Endodermal cell (in vitro differentiated cells): ENCODE measurements at places on chromosomes 7 and 10. TPM values are rescaled to one million over a fixed set of nuclear protein-coding genes. Genes with fewer than 3 reads are reported as not detected.
A peak's percentile ranks its signal among the peaks of the same experiment; 100 is the strongest.

AVL9 gene
- total RNA-seq: 54.5 to 82.2 TPM (median 55.1 TPM) in 3 replicates

GRCh38 chr10:95536894-95537541 is 24.2 kb downstream of the SORBS1 start:
- no peak for DNase-seq
- no peak overlapping the region for H3K27ac ChIP-seq
- H3K4me1 ChIP-seq: peaks cover 39% of the 10 kb centered on the region
- H3K36me3 ChIP-seq: no peaks in the 10 kb centered on the region
- no peaks in the 10 kb centered on the region for H3K27me3 ChIP-seq
- no peak overlapping the region for H3K4me3 ChIP-seq

ZNF746 gene
- total RNA-seq: 8.5 to 24.4 TPM (median 22.3 TPM) in 3 replicates

DNA sequence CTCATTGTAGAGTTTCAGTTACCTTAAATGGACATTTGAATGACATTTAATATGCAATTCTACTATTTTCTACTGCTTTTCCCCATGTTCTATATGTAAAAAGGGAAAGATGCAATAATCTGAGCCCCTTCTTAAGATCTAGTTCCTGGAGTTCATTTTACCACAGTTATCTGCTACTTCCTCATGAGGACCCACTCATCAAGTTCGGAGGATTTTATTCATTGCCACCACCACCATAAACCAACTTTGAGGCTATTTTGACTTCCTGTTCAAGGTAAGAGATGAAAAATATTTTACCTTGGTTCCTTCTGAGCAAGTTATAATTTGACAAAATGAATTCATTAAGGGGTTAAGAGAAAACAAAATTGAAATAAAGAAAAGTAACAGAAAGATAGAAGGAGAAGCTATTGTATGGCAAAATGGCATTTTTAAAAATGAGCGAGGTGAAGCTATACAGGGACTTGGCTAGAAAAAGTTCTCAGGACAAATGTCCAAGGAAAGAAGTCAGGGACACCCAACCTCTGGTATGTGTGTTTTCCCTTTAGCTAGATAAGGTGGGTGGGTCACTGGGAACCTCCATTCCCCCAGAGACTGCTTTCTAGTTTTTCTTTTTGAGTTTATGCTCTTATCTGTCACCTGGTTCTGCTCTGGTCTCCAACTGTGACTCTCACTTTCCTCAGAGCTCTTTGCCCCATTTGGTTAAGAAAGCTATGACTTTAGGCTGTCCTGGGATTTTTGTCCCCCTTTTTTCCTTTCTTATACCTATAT is 14.9 kb upstream of the FAM3C start:
- no peak overlapping the region for H3K27ac ChIP-seq
- DNase-seq: no peak
- no peak overlapping the region for H3K4me3 ChIP-seq
- H3K36me3 ChIP-seq: no peaks in the 10 kb centered on the region

DNA sequence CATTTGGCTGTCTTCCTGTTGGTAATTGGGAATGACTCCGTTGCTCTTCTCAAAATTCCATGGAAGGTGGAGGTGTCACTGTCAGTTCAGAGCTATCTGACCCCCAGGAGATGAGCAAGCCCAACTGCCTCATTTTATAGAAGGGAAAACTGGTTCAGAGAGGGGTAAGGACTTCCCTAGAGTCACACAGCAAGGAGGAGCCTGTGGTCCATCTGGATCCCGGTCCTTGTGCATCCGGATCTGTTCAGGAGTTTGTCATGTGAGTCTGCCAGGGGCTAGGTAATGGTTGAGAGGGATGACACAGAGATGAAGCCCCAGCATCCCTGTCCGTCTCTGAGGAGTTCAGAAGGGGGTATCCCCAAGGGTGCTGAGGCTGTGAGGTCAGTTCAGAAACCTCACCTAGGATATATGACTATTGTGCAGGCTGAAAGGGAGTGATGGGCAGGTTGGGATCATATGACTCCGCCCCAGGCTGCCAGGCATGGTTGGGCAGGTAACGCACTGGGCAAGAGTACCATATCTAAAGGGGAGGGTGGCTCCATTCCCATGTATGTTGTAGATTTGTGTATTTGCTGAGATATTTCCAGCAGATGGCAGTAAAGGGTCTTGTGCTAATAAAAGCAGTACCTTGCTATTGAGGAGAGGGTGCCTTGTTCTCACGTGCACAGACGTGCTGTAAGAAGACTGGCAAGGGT is 16.0 kb upstream of the SLC29A3 start:
- no peak overlapping the region for H3K27ac ChIP-seq
- DNase-seq: no peak
- H3K36me3 ChIP-seq: peaks cover 4% of the 10 kb centered on the region
- no peaks in the 10 kb centered on the region for H3K4me1 ChIP-seq
- no peaks in the 10 kb centered on the region for H3K27me3 ChIP-seq

GRCh38 chr7:139232377-139232717 is 1.3 kb downstream of the UBN2 start:
- peaks cover 5% of the 10 kb centered on the region for H3K36me3 ChIP-seq
- H3K27ac ChIP-seq: no peak overlapping the region
- H3K4me3 ChIP-seq: peak overlapping the region; percentile 96
- H3K4me1 ChIP-seq: no peaks in the 10 kb centered on the region
- no peak for DNase-seq
- no peaks in the 10 kb centered on the region for H3K27me3 ChIP-seq

DNA sequence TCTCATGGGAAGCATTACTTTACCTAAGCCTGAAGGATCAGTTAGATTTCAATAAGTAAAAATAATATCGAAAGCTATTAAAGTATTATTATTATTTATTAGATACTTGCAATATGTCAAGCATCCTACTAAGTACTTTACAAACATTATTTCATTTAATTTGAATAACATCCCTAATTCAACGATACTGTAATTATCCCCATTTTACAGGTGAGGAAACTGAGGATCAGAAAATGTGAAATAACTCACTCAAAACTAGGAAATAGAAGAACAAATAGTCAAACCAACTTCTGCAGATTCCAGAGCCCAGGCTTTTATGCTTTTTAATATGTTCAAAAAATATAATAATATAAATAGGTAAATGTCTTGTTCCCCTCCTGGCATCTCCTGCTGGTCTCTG is 10.3 kb upstream of the PDCD4 start:
- H3K4me1 ChIP-seq: peaks cover 13% of the 10 kb centered on the region
- no peak for DNase-seq
- no peaks in the 10 kb centered on the region for H3K27me3 ChIP-seq
- H3K36me3 ChIP-seq: no peaks in the 10 kb centered on the region
- H3K27ac ChIP-seq: no peak overlapping the region
- no peak overlapping the region for H3K4me3 ChIP-seq

DNA sequence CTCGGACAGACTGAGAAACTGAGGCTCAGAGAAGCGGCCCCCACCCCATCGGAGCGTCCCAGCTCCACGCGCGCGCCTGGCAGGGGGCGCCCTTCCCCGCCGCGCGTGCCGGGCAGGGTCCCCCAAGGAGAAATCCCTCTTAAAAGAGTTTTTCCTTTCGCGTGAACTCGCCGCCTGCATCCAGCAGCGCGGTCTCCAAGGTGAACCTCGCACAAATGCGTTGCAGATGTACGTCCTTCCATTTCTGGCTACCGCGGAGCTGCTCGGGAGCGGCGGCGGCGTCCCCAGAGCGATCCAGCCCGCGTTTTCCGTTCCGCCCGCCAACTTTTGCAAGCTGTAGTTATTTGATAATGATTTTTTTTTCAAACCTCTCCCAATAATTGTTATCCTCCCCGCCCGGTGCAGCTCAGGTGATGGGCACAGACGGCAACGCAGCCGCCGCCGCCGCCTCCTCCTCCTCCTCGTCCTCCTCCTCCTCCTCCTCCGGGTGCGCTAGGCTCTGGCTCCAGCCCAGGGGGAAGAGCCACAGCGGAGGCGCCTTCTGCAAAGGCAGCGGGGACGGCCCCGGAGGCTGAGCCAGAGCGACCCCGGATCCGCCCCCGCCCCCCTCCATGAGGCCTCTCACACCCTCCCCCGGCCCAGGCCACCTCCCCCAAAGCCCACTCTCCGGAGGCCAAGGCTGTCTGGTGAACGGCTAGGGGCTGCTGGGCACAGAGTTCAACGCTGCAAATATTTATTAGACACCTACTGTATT is 74.0 kb upstream of the CUX1 start:
- H3K27ac ChIP-seq: no peak overlapping the region
- H3K36me3 ChIP-seq: no peaks in the 10 kb centered on the region
- DNase-seq: peak; percentile 90

ACTL6B gene
- not detected in 2 replicates for total RNA-seq

DNA sequence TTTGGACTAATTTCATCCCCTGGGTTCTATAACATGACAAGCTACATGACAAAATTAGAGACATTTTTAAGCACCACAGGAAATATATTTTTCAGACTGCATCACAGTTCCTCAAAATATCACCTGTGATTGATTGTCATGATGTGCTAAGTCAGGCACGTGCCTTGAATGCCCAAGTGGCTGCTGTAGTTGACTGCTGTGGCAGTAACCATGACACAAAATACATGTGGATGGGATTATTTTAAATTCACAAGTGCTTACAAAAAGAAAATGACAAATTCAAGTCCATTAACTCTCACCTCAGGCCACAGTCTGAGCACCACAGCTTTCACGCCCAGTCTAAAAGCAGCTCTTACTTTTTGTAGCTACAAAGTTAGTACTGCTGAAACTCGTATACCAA is 45.5 kb downstream of the TNPO3 start:
- H3K4me3 ChIP-seq: no peak overlapping the region
- DNase-seq: no peak
- H3K27me3 ChIP-seq: no peaks in the 10 kb centered on the region
- peaks cover 72% of the 10 kb centered on the region for H3K36me3 ChIP-seq
- no peak overlapping the region for H3K27ac ChIP-seq

DNA sequence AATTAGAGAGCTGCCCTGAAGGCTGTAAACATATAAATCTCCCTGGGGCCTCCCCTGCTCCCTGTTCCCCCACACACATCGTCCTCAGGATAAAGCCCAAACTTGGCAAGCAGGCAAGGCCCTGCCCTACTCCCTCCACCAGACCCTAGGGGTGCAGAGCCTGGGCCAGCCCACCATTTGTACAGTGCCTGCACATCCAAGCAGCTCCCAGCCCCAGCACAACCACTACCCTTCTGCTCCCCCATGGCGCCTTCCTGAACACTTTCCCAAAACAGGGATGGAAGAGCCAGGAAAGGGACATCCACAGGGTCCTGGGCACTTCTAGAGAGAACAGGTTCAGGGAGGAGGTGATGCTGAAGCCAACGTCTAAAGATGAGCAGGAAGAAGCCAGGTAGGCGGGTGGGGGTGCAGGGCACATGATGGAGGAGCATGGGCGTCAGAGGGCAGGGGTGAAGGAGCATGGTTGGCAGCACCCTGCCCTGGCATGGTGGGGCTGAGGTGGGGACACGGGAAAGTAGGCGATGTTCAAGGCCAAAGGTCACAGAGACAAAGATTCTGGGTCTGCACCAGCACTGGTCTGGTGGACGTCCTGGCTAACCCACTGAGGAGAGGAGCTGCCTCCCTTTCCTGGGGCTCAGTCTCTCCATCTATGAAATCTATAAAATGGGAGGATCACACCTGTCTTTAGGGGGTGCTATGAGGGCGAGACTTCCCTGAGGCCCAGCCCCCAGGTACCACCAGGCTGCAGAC is 140.6 kb downstream of the ARHGAP22 start:
- peak; percentile 44 for DNase-seq
- no peak overlapping the region for H3K27ac ChIP-seq
- no peaks in the 10 kb centered on the region for H3K36me3 ChIP-seq

VWDE gene
- 8.2 and 11.8 TPM in 2 replicates for total RNA-seq

DNA sequence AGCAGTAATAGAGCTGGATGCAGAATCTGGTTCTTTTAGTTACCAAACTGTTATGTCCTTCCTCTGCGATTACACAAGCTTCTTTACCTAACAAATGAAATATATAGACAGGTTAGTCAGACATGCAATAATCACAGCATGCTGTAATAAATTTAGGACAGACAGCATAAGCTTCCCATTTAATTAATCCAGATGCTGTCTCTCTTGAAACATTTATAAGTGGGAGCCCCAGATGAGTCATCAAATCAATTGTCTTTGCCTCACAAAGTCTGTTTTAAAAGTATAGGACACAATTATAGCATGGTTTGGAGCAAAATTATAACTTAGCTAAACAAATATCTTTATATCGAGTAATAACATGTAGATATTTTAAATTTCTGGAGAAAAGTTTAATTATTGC is 1.6 kb downstream of the CDNF start:
- H3K27me3 ChIP-seq: no peaks in the 10 kb centered on the region
- no peak for DNase-seq
- no peaks in the 10 kb centered on the region for H3K4me1 ChIP-seq
- peaks cover 12% of the 10 kb centered on the region for H3K36me3 ChIP-seq
- no peak overlapping the region for H3K27ac ChIP-seq

- no peaks in the 10 kb centered on the region for H3K4me1 ChIP-seq
- no peak overlapping the region for H3K4me3 ChIP-seq
- no peak overlapping the region for H3K27ac ChIP-seq
Observed at GRCh38 chr10:1449021-1449420, 288.3 kb downstream of the ADARB2 start.

INMT gene
- total RNA-seq: 3.2 to 4.3 TPM (median 3.3 TPM) in 3 replicates

MUC12 gene
- 1.6 to 5.9 TPM (median 3.3 TPM) in 3 replicates for total RNA-seq

DNA sequence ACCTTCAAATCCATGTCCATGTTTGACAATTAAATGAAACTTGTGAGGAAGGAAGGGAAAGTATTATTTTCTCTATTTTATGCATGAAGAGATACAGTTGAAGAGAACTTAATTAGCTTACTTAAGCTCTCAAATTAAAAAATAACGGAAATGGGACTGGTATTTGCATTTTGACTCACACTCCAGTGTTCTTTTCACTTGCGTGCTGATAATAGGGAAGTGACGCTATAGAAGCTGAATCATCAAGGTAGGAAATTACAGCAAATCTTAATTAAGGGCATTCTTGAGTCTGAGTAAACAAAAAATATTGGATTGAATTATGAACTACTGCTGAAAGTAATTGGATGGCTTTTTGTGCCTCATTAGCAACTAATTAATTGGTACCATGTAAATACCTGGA is 44.0 kb upstream of the NPVF start:
- H3K27ac ChIP-seq: no peak overlapping the region
- no peaks in the 10 kb centered on the region for H3K4me1 ChIP-seq
- H3K36me3 ChIP-seq: no peaks in the 10 kb centered on the region
- H3K27me3 ChIP-seq: no peaks in the 10 kb centered on the region
- no peak overlapping the region for H3K4me3 ChIP-seq
- no peak for DNase-seq

- no peak overlapping the region for H3K4me3 ChIP-seq
- H3K4me1 ChIP-seq: peaks cover 5% of the 10 kb centered on the region
- no peaks in the 10 kb centered on the region for H3K27me3 ChIP-seq
- DNase-seq: peak; percentile 73
Observed at GRCh38 chr10:119502209-119502608, 40.3 kb downstream of the RGS10 start.

GRCh38 chr7:154914308-154914995 is 88.5 kb downstream of the PAXIP1 start:
- DNase-seq: no peak
- H3K4me3 ChIP-seq: no peak overlapping the region
- no peaks in the 10 kb centered on the region for H3K36me3 ChIP-seq
- no peak overlapping the region for H3K27ac ChIP-seq

PSD gene
- total RNA-seq: 2.8 and 4.2 TPM in 2 replicates

CHAT gene
- not detected in 3 replicates for total RNA-seq

GRCh38 chr7:121102619-121103018 is 114.1 kb downstream of the CPED1 start:
- no peak overlapping the region for H3K4me3 ChIP-seq
- H3K4me1 ChIP-seq: peaks cover 4% of the 10 kb centered on the region
